Spleen (tissue), 13 donors: ENCODE measurements at places on chromosomes 7 and 10.

DNA sequence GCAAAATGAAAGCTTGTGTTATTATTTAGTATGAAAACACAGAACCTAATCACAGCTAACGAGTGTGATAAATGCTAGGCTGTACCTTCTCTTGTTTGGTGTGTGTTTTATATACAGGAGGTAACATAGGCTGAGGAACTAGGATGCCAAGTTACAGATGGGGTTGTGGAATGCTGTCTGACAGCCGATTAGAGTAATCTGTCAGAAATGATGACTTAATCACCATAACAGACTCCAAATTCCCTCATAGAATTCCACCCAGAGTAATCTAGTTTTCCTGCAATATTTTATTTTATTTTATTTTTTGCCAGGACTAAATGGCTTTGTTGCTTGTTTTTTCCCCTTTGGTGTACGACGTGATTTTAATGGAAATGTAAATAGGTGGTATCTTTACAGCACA lies 221.2 kb downstream of the CELF2 start:
- no peak for DNase-seq
- H3K27me3 ChIP-seq: no peaks in the 10 kb centered on the region
- no peak overlapping the region for H3K4me3 ChIP-seq
- H3K27ac ChIP-seq: no peak overlapping the region

GRCh38 chr7:135822376-135822775 lies 73.8 kb upstream of the FAM180A start:
- no peak overlapping the region for H3K27ac ChIP-seq
- no peak overlapping the region for H3K4me3 ChIP-seq
- no peaks in the 10 kb centered on the region for H3K27me3 ChIP-seq
- H3K4me1 ChIP-seq: no peaks in the 10 kb centered on the region
- no peak for DNase-seq

DNA sequence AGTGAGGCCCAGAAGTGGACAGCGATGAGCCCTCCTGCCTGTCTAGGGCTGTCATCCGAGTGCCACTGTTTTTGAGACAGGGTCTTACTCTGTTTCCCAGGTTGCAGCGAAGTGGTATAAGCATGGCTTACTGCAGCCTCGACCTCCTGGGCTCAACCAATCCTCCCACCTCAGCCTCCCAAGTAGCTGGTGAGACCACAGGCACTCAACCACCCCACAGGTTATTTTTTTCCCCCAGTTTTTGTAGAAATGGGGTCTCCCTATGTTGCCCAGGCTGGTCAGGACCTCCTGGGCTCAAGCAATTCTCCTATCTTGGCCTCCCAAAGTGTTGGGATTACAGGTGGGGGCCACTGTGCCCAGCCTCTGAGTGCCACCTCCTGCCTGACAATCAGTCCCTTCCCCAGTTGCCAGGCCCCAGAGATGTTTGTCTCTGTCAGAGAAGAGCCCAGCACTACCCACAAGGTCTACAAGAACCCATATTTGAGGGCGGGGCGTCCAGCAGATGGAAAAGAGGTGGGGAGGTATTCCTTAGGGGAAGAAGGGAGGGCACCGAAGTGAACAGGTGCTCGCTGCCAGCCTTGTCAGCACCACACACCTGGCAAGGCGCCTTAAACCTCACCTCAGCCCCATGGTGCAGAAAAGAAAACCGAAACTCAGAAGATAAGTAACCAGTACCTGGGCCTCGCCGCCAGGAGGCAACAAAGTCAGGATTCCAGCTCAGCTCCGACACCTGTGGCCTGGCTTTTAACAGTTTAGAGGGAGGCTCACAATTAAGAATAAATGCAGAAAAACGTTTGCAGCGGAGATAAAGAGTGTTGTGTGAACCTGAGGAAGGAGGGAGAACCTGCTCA lies 77.4 kb upstream of the ANLN start:
- H3K4me1 ChIP-seq: no peaks in the 10 kb centered on the region
- no peaks in the 10 kb centered on the region for H3K27me3 ChIP-seq
- H3K4me3 ChIP-seq: no peak overlapping the region
- no peak overlapping the region for H3K27ac ChIP-seq

DNA sequence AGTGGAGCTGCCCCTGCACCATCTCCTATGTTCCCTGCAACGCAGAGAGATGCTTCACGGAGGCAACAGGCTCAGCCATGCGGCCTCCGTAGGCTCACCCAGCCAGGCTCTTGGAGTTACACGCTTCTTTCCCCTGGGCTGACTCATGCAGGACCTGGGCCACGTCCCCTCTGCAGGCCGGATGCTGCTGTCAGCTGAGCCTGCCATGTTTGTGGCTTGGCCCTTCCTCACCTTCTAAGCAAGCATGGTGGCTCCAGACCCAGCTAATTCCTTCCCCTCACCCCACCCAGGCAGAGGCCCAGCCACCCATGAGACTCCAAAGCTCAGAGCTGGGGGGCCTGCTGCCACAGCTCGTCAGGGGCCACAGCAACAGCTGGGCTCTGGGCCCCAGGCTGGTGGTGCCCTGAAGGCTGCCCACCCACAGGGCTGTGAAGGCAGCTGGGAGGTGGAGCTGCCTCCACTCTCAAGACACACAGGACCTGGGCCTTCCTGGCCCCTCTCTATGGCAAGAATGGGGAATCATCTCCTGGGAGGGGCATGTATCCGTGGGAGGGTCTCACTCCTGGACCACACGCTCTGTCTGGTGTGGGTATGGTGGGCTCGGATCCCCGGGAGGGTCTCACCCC lies 219.6 kb downstream of the ELFN1 start:
- peaks cover 27% of the 10 kb centered on the region for H3K36me3 ChIP-seq
- no peak overlapping the region for H3K4me3 ChIP-seq
- no peak for DNase-seq
- no peaks in the 10 kb centered on the region for H3K27me3 ChIP-seq
- peaks cover 29% of the 10 kb centered on the region for H3K4me1 ChIP-seq

DNA sequence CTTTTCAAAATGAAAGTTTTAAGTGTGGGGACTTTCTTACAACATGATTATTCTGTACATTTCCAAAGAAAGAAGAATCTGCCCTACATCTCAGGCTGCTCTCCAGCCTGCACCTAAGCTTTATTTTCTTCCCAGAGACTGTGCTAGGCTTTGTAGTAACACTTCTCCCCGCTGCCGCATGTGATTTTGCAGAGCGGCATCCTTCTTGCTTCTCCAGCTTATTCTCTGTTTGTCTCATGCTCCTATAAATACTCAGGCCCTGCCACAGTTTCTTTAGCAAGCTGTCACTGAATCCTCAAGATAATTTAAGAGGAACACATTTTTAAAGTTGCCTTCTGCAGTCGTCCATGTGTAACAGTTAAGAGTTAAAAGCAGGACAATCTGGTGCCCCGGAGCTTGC lies 53.5 kb downstream of the INSYN2A start:
- no peak for DNase-seq
- H3K27ac ChIP-seq: no peak overlapping the region
- no peak overlapping the region for H3K4me3 ChIP-seq
- H3K36me3 ChIP-seq: no peaks in the 10 kb centered on the region

DNA sequence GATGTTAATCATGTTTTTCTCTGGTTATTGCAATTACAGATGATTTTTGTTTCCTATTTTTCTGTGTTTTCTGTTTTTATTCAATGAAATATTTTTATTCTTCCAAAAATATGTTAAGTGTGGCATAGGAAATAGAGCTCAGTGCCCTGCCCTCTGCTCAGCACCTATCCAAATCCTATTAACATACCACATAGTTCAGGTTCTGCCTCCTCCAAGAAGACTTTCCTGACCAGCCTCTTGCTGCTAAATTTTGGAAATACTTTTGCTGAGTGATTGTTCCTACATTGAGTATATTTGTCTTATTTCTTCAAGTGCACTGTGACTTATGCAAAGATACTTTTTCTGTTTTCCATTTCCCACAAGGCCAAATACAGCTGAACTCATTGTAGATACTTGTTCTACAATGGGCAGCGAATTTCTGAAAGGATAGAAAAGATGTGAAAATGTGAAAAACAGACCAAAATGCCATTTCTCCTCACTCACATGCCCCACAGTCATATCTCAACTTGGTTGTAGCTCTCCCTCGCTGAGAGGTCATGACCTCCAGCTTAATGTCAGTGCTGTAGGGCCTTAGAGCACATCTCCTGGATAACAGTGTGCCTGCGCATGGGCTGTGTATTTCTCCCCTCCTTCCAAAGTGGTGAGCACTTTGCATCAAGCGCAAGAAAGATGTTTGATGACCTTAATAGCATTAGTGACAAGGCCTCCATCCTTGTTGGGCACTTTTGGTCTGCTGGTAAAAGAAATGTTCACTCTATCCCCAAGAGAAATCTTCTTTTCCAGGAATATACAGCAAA lies 677.3 kb downstream of the LRMDA start:
- H3K27me3 ChIP-seq: no peaks in the 10 kb centered on the region
- no peaks in the 10 kb centered on the region for H3K36me3 ChIP-seq
- no peak overlapping the region for H3K4me3 ChIP-seq
- H3K4me1 ChIP-seq: no peaks in the 10 kb centered on the region

DNA sequence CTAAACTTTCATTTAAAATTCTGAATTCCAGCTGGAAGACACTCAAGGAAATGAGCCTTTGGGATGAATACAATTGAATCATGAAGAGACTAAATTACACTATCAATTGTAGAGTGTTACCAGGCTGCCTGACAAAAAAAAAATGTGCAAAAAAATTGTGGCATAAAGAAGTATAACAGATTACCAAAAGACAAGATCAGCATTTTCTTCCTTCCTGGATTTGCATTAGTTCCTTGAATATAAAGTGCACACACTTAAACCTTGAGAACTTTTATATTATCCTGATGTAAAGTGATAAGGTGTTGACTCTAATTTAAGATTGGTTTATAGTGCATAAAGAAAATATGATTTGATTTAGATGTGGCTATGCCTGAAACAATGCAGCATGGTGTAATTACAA lies 412.7 kb upstream of the KLF6 start:
- H3K4me1 ChIP-seq: no peaks in the 10 kb centered on the region
- H3K27me3 ChIP-seq: no peaks in the 10 kb centered on the region
- no peaks in the 10 kb centered on the region for H3K36me3 ChIP-seq
- H3K4me3 ChIP-seq: no peak overlapping the region

DNA sequence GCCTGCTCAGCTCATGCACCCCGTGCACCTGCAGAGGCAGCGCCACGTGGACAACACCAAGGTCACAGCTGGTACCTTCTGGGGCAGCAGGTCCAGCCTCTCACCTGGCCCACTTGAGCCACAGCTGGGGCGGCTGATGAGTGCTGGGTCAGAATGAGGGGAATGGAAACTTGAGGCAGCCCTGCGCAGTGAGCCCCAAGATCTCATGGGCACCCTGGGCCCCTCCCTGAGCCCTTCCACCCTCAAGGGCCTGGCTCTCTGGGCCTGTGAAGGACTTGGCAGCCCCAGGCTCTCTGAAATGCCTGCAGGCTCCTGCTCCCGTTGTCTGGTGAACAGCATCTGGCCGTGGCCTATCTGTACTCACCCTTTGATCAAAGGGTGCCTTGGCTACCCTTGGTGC lies 112.7 kb downstream of the TCERG1L start:
- H3K4me3 ChIP-seq: no peak overlapping the region
- H3K27me3 ChIP-seq: no peaks in the 10 kb centered on the region
- DNase-seq: peak; percentile 47
- no peaks in the 10 kb centered on the region for H3K36me3 ChIP-seq

DNA sequence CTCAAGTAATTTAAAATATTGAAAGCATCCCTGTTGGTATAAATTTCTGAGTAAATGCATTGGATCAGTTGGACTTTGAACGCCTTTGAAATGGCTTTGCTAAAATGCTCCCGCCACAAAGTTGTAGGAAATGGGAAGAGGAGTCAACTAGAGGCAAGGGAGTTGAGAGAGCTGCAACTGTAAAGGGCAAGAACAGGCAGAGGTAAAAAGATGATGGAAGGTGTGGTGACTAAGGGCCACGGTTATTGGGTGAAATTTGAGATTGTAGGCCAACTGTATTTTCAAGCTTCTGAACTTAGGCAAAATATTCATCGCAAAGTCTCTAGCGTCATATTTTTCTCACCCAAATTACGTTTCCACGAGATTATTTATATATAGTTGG lies 595 bp upstream of the SUMF2 start:
- no peaks in the 10 kb centered on the region for H3K27me3 ChIP-seq
- H3K4me3 ChIP-seq: peak overlapping the region; percentile 90
- peak overlapping the region; percentile 92 for H3K27ac ChIP-seq
- no peak for DNase-seq
- peaks cover 40% of the 10 kb centered on the region for H3K4me1 ChIP-seq
- no peaks in the 10 kb centered on the region for H3K36me3 ChIP-seq

- no peaks in the 10 kb centered on the region for H3K27me3 ChIP-seq
- no peak for DNase-seq
- H3K27ac ChIP-seq: no peak overlapping the region
- H3K4me1 ChIP-seq: peaks cover 6% of the 10 kb centered on the region
These were observed 9.3 kb upstream of the PRSS1 start for GRCh38 chr7:142739923-142740492.

DNA sequence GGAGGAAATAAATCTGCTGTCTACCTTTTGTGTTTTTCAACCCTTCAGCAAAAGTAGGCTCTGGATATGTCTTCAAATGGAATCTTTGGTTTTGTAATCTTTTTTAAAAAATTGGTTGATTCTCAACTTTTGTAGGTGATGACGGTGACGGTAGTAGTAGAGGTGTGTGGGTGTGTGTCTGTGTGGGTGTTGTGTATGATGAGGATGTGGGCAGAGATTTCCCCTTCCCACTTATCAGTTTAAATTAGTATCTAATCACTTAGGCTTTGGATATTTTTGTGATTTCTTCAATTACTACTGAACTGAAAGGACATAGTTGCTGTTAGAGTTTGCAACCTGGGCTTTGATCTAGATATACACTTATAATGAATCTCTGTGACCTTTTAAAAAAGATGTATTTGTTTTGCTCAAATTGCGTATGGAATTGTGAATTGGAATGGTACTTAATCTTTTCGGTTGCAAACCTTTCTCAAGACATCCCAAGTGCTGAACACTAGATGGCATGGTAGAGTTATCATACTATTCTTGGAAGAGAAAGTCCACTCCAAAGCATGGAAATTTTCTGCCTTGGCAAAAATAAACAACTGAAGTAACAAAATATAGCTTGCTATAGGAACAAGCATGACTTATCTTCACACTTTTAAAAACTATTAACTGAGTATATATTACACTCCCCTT lies 51.9 kb upstream of the A1CF start:
- H3K4me1 ChIP-seq: no peaks in the 10 kb centered on the region
- DNase-seq: no peak
- no peaks in the 10 kb centered on the region for H3K36me3 ChIP-seq

DNA sequence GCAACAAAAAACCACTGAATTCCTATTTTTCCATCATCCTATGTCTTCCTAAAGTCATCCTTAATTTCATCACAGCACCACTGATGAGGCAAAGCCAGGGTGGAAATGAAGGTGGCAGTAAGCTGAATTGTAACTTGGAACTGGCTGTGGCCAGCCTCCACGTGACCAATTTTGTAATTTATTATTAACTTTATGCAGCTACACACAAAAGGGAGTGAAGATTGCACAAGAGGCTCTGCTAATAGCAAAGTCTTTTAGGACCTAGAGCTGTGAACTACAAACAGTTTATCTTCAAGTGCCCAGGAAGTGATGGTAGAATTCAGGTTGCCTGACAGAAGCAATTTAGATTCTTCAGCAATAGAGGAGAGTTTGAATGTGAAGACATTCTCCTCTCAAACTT lies 176.4 kb downstream of the CCDC71L start:
- no peak overlapping the region for H3K4me3 ChIP-seq
- no peak for DNase-seq
- peak overlapping the region; percentile 58 for H3K27ac ChIP-seq
- no peaks in the 10 kb centered on the region for H3K27me3 ChIP-seq
- no peaks in the 10 kb centered on the region for H3K4me1 ChIP-seq
- no peaks in the 10 kb centered on the region for H3K36me3 ChIP-seq
